Stimulated activated CD4-positive, alpha-beta T cell treated with anti-CD3 and anti-CD28 coated beads, Interleukin-2, amount 100 ng/mL, for 48 hours (primary cell): ENCODE measurements at places on chromosomes 7 and 10.

DNA sequence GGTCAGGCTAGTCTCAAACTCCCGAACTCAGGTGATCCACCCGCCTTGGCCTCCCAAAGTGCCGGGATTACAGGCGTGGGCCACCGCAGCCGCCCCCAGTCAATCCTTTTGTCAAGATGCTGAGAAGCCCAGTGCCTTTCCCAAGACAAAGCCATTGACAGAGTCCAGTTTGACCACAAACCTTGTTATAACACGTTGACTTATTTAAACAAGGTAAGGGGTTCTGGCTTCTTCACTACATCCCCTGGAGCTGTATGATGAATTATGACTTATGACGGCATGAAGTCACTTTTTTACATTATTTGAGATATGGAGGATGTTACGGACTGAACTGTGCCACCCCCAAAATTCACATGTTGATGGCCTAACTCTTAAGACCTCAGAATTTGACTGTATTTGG lies 5.8 kb upstream of the SEC61G start:
- DNase-seq, result no peak

GRCh38 chr7:16795624-16796023 lies 9.2 kb downstream of the AGR2 start:
- DNase-seq, result no peak

DNA sequence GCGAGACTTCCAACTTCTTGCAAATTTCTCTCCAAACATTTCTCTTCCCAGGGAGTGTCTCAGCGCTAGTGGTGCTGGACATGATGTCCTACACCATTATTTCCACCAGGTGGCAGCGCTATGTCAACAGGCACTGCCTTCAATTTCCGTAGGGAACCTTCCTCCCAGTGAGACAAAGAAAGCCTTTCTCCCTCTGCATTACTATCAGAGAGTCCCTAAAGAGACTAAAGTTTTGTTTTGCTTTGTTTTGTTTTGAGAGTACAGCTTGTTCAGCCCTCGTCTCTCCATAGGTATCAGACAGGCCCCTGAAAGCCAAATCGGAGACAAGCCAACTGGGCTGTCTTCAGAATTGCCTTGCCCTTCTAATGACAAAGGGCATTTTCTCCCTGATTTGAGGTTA lies 44.2 kb upstream of the GGCT start:
- DNase-seq, result peak; percentile 16

DNA sequence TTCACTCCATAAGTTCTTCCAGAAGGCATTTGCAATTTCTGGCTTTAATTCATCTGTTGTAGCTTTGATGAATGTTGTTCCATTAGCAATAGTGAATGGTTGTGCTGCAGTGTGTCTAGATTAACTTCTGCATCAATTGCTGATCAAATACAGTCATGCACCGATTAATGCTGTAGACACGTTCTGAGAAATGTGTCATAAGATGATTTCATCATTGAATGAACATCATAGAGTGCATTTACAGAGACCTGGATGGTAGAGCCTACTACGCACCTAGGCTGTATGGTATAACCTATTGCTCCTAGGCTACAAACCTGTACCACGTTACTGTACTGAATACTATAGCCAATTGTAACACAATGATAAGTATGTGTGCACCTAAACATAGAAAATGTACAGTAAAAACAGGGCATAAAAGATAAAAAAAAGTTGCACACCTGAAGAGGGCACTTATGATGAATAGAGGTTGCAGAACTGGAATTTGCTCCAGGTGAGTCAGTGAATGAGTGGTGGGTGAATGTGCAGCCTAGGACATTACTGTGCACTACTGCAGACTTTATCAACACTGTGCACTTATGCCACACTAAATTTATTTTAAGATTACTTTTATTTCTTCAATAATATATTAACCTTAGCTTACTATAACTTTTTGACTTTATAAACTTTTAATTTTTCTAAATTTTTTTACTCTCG lies 170.7 kb downstream of the HERPUD2 start:
- no peak for DNase-seq

GRCh38 chr7:67445728-67446127 lies 449.1 kb downstream of the TYW1 start:
- no peak for DNase-seq

DNA sequence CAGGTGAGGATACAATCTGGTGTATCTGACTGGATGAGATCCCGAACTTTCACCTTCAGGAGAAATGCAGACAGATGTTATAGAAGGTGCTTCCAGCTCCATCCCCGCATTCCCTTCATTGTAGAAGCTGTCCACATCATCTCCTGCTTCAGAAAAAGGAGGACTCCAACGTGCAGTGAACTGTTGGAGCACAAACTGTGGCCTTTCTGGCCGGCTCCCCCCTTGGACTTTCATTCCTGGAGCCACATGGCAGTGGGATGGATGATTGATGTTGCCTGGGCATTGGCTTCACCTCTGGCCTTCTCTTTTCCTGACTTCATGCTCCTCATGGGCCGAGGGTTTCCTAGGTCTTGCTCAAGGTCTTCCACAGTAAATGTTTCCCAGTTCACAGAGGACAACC lies 29.6 kb upstream of the ZNF273 start:
- DNase-seq, result no peak

GRCh38 chr10:79106256-79107050 lies 37.7 kb downstream of the ZMIZ1 start:
- no peak for DNase-seq

- no peak for DNase-seq
These were observed 35.8 kb upstream of the PLPP4 start for GRCh38 chr10:120421250-120421649.

DNA sequence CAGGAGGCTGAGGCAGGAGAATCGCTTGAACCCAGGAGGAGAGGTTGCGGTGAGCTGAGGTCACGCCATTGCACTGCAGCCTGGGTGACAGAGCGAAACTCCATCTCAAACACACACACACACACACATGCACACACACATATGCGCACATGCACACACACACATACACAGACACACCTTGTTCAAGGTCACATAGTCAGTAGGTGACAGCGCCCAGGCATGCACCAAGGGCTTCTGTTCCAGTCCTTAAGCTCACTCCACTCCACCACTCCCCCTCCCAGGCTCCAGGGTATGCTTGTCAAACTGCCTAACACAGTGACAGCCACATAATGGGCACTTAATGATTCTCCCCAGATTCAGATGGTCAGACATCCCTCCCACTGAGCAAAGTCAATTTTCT lies 37.0 kb downstream of the KCNMA1 start:
- DNase-seq, result no peak

DNA sequence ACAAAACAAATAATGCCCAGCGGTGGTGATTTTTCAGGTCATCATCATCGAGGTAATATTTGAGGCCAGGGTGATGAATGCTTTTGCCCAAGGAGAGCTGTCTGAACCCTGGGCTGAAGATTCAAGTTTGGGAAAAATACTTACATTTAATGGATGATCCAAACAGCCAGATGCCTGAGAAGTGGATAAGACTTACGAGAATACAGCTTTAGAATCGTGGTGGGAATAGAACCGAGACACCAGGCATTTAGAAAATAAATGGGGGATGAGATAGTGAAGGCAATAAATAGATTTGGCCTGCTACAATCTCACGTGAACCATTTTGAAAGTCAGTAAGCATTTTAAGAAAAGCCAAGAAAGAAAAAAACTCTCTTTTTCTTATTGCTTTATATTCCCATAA lies 12.2 kb upstream of the PROSER2 start:
- no peak for DNase-seq

DNA sequence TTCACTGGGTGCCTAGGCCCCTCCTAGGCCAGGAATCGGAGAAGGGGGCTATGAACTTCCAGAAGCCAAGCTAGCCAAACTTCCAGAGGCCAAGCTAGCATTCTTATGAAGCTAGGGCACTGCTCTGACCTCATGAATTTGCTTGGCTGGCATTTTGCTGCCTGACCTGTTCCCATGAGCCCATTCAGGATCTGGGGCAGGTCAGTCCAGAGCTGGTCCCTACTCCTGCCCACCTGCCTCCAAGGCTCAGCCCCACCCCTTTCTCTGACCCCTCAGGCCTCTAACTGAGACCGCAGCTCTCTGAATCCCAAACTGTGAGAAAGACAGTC lies 1.3 kb upstream of the PPIF start:
- no peak for DNase-seq

DNA sequence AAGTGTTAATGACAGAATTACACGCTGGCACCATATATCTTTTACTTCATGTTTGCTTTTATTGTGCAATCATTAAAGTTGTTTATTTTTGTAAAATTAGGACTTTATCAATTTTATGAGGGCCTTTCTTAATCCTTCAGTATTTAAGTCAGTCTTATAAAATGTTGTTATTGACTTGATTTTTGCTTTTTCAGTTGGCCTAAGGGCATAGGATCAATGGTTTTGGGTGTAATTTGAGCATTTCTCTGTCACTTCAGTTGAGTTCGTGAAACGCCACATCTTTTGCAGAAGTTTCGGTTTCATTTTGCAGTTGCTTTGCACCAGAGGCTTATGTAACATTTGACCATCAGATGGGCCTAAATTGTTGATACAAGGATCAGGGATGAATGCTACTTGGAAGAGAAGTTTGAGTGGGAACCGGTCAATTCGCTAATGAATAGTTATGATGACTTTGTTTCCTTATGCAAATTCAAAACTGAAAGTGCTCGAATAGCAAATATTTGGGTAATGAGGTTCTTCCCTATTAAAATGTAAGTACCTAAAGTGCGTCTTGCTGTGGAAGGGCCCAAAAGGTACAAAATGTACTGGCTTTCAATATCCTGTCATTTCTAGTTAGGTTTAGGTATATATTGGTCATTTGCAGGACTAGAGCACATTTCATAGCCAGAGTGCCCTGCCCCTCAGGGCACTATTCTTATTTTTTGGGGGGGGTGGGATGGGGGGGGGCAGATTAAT lies 340.9 kb downstream of the LRMDA start:
- DNase-seq, result no peak

GRCh38 chr7:155066417-155066950 lies 3.6 kb upstream of the HTR5A start:
- DNase-seq, result no peak

- DNase-seq, result no peak
These were observed 386.0 kb downstream of the RPS24 start for GRCh38 chr10:78419481-78420265.

GRCh38 chr10:66322777-66323176 lies 603.1 kb upstream of the LRRTM3 start:
- no peak for DNase-seq

- no peak for DNase-seq
These were observed 30.3 kb upstream of the ZNF438 start for GRCh38 chr10:31061941-31062340.

- DNase-seq, result no peak
These were observed 26.6 kb downstream of the NRP1 start for GRCh38 chr10:33307835-33308234.

DNA sequence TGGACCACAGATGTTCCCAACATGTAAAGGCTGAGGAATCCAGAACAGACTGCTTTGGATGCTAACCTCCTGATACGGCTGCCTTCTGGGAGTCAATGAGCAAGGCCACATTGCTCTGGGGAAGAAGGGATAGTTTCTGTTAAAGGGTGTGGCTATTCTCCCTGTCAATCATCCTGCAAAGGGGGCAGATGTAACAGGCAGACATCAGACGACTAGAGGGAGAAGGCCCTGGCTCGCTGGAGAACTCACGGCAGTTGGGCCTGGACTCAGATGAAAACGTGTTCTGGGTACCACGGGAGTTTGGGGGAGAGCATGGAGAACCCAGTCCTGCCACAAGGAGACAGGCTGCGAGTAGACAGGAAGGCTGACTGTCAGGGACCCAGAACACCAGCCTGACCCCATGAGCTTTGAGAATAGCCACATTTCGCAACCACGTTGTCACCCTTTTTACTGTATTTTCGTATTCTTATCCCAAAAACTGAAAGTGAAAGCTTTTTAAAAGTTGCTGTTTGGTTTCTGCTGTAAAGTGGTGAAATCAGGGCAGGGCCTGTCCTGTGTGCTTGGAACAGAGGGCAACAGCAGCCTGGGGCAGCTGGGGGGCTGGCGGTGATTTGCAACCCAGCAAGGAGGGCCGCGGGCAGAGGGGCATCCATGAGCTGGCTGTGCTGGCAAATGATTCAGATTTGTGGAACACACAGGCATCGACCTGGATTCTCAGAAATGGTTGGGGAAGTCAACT lies 95.3 kb downstream of the MYOF start:
- DNase-seq, result no peak
